ENCODE measurements at places on chromosomes 7 and 10. TPM values are rescaled to one million over a fixed set of nuclear protein-coding genes. Genes with fewer than 3 reads are reported as not detected.

GPR15LG gene
- total RNA-seq = not detected

INMT gene
- total RNA-seq = 2.9 TPM

CYP26C1 gene
- total RNA-seq = 0.29 TPM

PIK3CG gene
- not detected for total RNA-seq

GRCh38 chr10:68184546-68184945, 47.4 kb downstream of the ATOH7 start:
- no peak for DNase-seq
- H3K36me3 ChIP-seq = no peaks in the 10 kb centered on the region
- H3K27me3 ChIP-seq = peaks cover 4% of the 10 kb centered on the region
- H3K4me3 ChIP-seq = no peak overlapping the region
- no peaks in the 10 kb centered on the region for H3K4me1 ChIP-seq

- no peak overlapping the region for H3K4me3 ChIP-seq
- H3K4me1 ChIP-seq = no peaks in the 10 kb centered on the region
- no peak overlapping the region for H3K27ac ChIP-seq
- peaks cover 39% of the 10 kb centered on the region for H3K36me3 ChIP-seq
- H3K27me3 ChIP-seq = no peaks in the 10 kb centered on the region
Observed at GRCh38 chr7:138873220-138873892, 75.4 kb upstream of the ATP6V0A4 start.

- no peak for DNase-seq
- H3K27me3 ChIP-seq = no peaks in the 10 kb centered on the region
- H3K4me3 ChIP-seq = no peak overlapping the region
- peaks cover 35% of the 10 kb centered on the region for H3K36me3 ChIP-seq
Observed at GRCh38 chr7:32522746-32523530, 27.6 kb downstream of the AVL9 start.

DNA sequence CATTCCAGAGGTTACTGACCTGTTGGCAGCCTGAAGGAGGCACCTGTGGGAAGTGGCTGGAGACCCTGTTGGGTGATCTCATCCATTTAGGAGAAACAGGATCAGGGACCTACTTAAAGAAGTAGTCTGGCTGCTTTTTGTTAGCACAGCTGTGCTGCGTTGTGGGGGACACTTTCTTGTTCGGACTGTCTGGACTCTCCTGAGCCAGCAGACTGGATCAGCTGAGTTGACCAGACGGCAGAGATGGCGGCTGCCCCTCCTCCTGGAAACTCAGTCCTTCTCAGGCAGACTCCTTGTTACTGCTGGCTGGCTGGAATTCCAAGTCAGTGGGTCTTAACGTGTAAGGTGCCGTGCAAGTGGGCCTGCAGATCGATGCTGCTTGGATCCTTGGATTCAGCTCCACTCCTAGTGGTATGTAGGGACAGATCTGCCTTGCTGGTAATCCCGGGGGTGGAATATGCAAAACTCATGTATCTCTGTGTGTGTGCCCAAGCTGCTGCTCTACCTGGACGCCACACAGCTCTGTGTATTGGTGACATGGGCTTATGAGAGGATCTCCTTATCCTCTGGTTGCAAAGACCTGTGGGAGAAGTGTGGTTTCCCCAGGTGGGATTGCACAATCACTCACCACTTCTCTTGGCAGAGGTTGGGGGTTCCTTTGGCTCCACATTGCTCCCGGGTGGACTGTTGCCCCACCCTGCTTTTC, 87.3 kb downstream of the CCSER2 start:
- peaks cover 9% of the 10 kb centered on the region for H3K4me1 ChIP-seq
- H3K36me3 ChIP-seq = peaks cover 59% of the 10 kb centered on the region
- peak overlapping the region; percentile 60 for H3K27ac ChIP-seq

DNA sequence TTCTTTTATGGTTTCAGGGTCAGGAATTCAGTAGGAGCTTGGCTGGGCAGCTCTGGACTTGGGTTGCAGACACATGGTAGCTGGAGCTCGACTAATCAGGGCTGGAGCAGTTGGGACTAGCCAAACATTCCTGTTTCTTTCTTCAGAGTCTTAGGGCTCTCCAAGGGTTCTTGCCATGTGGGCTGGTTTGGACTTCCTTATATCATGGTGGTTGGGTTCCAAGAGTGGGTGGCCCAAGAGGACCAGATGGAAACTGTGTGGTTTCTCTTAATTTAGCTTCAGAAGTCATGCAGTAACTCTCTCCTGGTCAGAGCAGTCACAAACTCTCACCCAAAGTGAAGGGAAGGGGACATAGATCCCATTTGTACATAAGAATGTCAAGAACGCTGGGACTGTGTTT, 270.1 kb upstream of the FZD1 start:
- H3K4me1 ChIP-seq = peaks cover 3% of the 10 kb centered on the region
- DNase-seq = no peak
- H3K36me3 ChIP-seq = peaks cover 19% of the 10 kb centered on the region
- no peak overlapping the region for H3K27ac ChIP-seq
- H3K27me3 ChIP-seq = no peaks in the 10 kb centered on the region

DNA sequence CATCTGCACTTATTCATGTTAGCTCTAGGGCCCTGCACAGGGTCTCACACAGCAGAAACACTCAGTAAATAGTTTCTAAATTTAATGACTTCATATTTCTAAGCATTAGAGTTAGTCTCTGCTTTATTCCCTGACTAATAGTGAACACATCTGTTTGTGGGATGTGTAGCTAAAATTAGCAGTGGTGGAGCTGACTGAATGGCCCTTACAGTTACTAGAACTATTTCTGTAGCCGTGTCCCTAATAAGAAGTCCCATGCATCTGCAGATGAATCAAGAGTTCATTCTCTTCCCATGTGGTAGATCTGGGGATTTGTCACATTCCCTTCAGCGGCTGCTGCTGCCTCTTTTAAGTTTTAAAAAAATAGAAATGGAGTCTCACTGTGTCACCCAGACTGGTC, 11.7 kb downstream of the MAP3K8 start:
- no peak for DNase-seq
- no peak overlapping the region for H3K4me3 ChIP-seq
- no peaks in the 10 kb centered on the region for H3K4me1 ChIP-seq
- H3K36me3 ChIP-seq = peaks cover 21% of the 10 kb centered on the region
- H3K27me3 ChIP-seq = no peaks in the 10 kb centered on the region
- H3K27ac ChIP-seq = no peak overlapping the region

DNA sequence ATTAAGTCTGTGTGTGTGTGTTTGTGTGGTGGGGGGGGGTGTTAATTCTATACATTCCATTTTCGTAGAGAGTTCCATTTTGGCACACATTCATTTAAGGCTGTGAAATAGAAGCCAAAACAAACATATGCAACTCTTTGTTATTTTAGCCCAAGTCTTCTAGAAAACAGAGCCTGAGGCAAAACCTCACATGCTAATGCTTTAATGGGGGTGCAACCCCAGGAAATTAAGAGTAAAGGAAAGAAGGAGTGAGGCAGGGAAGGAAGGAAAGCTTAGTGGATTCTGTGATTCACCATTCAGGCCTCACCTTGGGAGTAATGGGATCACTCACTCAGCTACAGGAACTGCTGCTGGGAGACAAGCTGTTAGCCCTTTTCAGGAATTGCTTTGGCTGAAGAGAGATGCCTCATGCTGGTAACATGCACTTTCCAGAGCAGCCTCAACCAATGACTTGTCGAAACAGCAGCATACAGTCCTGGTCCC, 73.0 kb upstream of the CTTNBP2 start:
- no peak for DNase-seq
- H3K27me3 ChIP-seq = no peaks in the 10 kb centered on the region
- no peak overlapping the region for H3K4me3 ChIP-seq

GRCh38 chr10:64041989-64042490, 520.8 kb downstream of the REEP3 start:
- H3K4me3 ChIP-seq = no peak overlapping the region
- no peak for DNase-seq
- H3K27ac ChIP-seq = no peak overlapping the region
- no peaks in the 10 kb centered on the region for H3K36me3 ChIP-seq
- H3K4me1 ChIP-seq = peaks cover 2% of the 10 kb centered on the region

DNA sequence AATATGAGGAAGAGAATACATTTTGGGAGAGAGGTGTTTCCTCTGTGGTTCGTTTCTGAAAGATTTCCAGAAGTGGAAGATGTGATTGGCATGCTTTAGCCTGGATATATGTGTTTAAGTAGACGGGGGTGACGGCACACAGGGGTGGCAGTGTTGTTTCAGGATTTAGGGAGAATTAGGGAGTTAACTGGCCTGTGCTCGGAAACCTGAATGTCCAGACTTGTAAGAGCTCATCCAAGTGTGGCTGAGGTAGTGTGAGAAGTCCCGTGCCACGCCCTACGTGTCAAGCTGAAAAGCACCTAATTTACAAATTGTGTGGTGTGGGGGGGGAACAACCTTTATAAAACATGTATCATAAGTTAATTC, 1.1 kb downstream of the RALA start:
- peak overlapping the region; percentile 95 for H3K27ac ChIP-seq
- no peaks in the 10 kb centered on the region for H3K27me3 ChIP-seq
- peak overlapping the region; percentile 91 for H3K4me3 ChIP-seq
